ENCODE measurements at places on chromosomes 12 and 14. TPM values are rescaled to one million over a fixed set of nuclear protein-coding genes. Genes with fewer than 3 reads are reported as not detected.

- DNase-seq = no peak
Observed at GRCh38 chr14:60164404-60164711, 840 bp downstream of the DHRS7 start.

DNA sequence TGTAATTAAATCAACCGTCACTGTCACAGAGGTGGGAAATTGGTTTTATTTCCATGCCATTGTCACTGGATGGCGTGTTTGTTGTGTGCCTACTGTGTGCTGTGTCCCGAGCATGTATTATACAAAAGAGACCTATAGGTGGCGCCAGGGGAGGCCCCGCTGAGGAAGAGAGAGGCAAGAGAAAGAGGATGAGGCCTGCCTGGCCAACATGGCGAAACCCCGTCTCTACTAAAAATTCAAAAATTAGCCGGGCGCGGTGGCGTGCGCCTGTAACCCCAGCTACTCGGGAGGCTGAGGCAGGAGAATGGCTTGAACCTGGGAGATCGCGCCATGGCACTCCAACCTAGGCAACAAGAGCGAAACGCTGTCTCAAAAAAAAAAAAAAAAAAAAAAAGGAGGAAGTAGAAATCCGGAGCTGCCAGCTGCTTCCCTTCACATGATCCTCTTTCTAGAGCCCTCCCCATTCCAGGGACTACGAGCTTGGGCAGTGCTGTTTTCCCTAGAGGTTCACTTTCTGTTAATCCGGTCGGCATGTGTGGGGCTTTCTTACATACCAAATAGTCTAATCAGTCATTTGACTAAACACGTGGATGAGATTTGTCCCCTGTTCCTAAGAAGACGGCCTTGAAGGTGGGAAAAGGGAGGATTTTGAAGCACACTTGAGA is 6.4 kb upstream of the CCDC175 start:
- DNase-seq = no peak

DNA sequence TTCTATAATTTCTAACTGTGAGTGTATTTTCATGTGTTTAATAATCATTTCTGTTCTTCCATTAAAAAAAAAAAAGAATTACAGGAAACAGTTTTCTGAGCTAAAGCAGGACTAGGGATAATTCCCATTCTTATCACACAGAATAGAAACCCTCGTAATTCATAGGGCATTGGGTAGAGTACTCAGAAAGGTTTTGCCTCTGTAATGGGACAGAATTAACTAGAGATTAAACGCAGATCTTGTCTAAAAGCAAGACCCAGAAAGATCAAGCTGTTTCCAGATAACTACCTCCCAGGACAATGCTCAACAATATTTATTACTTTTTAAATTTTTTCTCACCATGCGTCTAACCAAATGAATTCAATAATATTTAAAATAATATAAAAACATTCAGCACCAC is 10.2 kb downstream of the GSKIP start:
- DNase-seq = no peak

DNA sequence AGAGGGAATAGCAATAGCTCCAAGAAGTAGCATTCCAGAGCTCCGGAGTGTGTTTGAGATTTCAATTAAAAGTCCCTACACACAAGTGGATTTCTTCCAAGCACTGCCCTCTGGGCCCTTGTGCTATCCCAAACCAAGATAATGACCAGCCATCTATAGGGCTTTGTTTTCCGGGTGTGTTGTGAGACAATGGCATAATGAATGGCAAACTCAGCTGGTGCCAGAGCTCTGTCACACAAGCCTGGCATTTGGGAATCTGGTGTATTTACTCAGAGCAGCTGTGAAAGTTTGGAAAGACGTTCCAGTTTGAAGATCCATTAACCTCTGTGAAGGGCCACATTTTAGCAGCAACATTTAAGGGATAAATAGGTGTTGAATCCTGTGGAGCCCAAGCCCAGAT is 61.2 kb upstream of the TMTC2 start:
- DNase-seq = no peak

The MBD6 gene
- total RNA-seq = 116 TPM
